Glomerular endothelial cell (primary cell): ENCODE measurements at places on chromosomes 11 and 22. TPM values are rescaled to one million over a fixed set of nuclear protein-coding genes. Genes with fewer than 3 reads are reported as not detected.

Gene ARVCF
- 152 and 191 TPM in 2 replicates for total RNA-seq

Gene CD3E
- not detected in 2 replicates for total RNA-seq

Gene TEX54
- total RNA-seq, result not detected in 2 replicates

Gene MMP10
- 29.5 and 39.8 TPM in 2 replicates for total RNA-seq

Gene CSF2RB
- 3.6 and 19.8 TPM in 2 replicates for total RNA-seq

Gene FIBIN
- total RNA-seq, result not detected in 2 replicates

Gene IFITM1
- total RNA-seq, result 9.8 and 86.5 TPM in 2 replicates

Gene PRR5L
- total RNA-seq, result 34.6 and 54.1 TPM in 2 replicates

Gene P4HA3
- 14.4 and 20.2 TPM in 2 replicates for total RNA-seq

Gene OR52H1
- not detected in 2 replicates for total RNA-seq

Gene CSNK1E
- 142 and 187 TPM in 2 replicates for total RNA-seq
